ENCODE measurements at places on chromosomes 4 and X.
A peak's percentile ranks its signal among the peaks of the same experiment; 100 is the strongest.

DNA sequence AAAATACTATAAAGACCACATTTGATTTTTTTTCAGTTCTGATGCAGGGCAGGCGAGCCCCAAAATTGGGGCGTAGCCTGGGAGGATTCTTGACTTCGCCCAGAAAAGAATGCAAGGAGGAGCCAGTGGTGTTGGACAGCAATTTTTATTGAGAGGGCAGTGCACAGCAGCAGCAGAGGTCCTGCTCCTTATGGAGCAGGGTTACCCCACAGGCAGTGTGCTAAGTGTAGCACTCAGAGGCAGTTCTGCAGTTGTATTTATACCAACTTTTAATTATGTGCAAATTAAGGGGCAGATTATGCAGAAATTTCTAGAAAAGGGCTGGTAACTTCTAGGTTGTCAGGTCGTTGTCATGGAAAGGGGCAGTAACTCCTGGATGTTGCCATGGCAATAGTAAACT is 69.9 kb downstream of the GASK1B start:
- no peak for DNase-seq

DNA sequence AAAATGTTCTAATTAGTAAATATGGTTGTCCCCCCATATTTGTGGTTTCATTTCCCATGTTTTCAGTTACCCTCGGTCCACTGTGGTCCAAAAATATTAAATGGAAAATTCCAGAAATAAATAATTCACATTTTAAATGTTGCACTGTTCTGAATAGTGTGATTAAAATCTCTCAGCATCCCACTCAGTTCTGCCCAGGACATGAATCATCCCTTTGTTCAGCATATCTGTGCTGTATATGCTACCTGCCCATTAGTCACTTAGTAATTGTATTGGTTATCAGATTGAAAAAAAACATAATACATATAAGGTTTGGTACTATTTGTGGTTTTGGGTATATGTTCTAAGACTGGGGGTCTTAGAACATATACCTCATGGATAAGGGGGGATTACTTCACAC is 55.1 kb upstream of the NXF3 start:
- DNase-seq = no peak

GRCh38 chr4:83128240-83128929 is 13.9 kb upstream of the PLAC8 start:
- DNase-seq = no peak

- no peak for DNase-seq
These were observed 20.4 kb upstream of the NPY2R start for GRCh38 chr4:155187989-155188388.

DNA sequence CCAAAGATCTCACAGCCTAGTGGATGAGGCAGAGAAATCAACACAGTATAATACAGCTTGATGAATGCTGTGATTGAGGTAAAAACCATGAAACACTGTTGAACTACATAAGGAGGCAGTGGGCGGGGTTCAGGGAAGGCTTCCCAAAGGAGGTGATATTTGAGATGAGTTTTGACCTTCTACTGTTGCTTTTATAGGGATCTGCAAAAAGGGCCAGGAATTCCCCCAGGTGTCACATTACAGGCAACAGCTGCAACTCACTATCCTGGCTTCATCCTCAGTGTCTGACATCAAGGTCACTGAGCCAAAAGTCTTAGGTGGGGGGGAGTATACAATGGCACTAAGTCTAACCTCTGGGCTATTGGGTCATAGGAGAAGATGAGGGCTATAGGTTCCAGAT is 185.7 kb upstream of the NRK start:
- no peak for DNase-seq

GRCh38 chrX:66191563-66191962 is 27.5 kb downstream of the HEPH start:
- DNase-seq = no peak

DNA sequence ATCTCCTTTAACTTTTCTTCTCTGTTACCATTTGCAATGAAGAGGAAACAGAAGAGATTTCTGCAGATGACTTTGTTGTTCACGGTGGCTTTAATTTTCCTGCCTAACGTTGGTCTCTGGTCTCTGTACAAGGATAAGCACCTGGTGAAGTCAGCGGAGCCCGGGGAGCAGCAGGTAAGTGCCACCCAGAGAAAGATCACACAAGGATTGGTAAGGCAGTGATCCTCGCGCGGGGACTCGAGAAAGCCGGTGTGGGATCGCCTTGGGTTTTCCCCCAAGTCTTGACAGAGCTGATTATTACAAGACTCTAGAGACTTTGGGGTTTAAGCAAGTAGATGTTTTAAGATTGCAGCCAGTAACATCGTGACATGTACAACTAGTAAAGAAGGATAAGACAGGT is 1.3 kb downstream of the GALNTL6 start:
- DNase-seq = peak; percentile 80

GRCh38 chr4:74578329-74578728 is 133.4 kb downstream of the AREG start:
- no peak for DNase-seq

DNA sequence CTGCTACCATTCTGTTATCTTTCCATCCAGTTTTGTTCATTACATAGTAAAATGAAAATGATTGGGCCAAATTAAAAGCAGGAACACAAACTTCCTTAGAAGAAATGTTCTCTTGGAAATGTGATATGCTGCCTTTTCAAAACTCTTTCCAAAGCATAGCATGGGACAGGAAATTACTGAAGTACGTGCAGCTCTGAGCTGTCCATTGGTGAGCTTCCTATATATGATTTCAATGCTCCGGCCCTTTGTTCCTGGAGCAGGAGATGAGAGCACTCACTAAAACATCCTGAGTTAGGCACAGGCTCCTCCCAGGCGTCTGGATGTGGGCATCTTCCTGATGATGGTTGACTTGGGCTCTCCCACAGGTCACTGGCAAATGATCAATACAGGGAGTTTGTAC is 33.0 kb upstream of the ANXA3 start:
- DNase-seq = no peak

GRCh38 chr4:148786699-148787098 is 344.5 kb upstream of the NR3C2 start:
- no peak for DNase-seq

DNA sequence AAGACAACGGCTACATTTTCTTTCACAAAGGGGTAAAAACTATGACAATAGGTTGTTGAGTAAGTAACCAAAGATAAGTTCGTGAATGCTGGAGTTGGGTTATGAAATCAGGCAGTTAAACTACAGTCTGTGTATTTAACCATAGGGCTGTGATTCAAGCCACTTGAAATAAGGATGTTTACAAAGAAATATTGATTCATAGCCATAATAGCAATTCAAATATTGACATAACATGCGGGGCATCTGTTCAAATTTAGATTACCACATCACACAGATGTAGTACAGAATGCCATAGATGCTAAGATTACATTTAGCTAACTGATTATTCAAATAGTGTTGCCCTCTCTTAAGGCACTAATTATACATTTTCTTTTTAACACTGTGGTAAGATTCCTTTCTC is 364.1 kb downstream of the FSTL5 start:
- no peak for DNase-seq

GRCh38 chrX:30965767-30966166 is 76.7 kb upstream of the TAB3 start:
- no peak for DNase-seq

DNA sequence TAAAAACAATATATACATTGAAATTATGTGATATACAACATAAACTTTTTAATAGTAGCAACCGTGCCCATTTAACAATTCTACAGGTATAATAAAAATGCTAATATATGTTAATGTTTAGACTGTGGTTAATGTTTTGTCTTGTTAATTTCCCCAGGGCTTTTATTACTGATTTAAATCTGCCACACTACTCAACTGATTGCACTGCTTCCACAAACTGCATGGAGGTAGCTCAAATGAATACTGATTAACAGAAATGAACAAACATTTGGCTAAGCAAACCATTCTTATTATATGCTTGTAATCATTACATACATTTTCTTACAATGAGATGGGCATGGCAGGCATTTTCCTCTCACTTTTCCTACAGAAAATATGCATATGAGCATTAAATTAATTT is 275.9 kb downstream of the GPC3 start:
- DNase-seq = no peak

DNA sequence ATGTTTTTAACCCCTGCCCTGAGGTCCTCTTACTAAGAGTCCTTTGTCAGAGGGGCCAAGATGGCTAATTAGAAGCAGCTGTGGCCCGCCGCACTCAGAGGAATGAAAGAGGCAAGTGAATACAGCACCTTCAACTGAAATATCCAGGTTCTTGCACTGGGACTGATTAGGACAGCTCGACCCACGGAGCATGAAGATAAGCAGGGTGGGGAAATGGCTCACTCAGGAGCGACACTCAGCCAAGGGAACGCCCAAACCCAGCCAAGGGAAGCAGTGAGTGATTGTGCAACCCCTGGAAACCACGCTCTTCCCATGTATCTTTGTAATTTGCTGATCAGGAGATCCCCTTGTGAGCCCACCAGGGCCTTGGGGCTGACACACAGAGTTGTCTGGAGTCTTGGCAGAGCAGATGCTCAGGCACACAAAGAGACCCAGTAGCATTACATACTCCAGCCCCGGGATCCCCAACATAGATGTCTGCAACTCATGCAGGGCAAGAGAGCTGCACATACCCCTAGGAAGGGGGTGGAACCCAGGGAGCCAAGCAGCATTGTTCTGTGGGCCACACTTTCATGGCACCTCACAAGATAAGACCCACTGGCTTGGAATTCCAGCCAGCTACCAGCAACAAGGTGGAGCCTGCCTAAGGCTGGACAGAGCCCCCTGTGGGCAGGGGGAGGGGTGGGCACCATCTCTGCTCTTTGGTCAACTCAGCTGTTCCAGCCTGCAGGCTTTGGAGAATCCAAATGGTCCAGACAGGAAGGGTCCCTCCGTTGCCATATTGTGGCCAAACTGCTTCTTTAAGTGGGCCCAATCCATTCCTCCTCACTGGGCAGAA is 23.3 kb downstream of the F8A3 start:
- DNase-seq = no peak

- DNase-seq = no peak
These were observed 64.0 kb downstream of the MID1 start for GRCh38 chrX:10556405-10556804.

DNA sequence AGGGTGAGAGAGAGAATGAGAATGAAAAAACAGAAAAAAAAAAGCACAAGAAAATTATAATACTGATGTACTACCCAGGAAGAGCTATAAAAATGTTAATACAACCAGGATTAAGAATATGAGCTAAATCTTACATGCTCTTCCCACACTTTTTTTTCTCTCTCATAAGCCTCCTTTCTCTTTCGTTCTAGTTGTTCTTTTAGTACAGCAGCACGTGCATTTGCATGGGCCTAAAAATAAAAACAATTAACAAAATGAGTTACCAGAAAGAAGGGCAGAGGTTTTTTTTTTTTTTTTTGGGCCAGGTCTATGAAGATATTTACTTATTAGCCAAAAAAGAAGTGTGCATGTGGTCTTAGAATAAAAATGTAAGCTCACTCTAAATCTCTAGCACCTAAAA is 105.5 kb downstream of the NEK1 start:
- DNase-seq = no peak
